ENCODE measurements at places on chromosomes 4 and X.
A peak's percentile ranks its signal among the peaks of the same experiment; 100 is the strongest.

DNA sequence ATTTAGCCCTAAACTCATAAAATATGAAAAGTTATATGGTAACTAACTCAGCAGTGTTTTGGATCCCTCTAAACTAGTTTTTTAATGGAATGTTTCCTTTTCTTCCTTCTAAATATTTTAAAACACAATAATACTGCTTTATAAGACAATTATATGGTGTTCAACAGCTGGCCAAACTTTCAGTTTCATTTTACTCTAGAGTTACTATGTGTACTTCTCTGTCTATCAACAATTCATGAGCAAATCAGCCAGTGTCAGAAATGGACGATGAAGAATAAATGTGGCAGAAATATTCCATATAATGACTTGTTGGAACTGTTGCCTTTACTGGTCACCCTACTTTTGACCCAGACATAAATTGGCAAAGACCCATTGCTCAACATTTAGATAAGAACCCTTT lies 64.8 kb upstream of the CXXC4 start:
- no peak for DNase-seq

DNA sequence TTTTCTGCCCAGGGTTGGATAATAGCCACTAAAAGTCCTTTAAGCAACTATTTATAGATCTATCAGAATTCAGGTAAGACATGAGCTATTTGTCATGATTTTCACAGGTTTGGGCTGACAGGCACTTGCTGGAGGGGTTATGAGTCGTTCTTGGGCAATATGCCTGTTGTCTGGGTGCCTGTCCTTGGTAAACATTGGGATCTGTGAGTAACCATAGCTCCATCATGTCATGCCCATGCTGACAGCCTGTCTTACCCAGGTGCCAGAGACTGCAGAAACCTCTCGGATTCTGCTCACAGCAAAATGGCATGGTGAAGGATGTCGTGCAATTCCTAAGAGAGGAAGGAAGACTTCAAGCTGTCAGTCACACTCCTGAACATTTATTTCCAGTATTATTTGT lies 116.0 kb upstream of the PUDP start:
- DNase-seq: no peak

DNA sequence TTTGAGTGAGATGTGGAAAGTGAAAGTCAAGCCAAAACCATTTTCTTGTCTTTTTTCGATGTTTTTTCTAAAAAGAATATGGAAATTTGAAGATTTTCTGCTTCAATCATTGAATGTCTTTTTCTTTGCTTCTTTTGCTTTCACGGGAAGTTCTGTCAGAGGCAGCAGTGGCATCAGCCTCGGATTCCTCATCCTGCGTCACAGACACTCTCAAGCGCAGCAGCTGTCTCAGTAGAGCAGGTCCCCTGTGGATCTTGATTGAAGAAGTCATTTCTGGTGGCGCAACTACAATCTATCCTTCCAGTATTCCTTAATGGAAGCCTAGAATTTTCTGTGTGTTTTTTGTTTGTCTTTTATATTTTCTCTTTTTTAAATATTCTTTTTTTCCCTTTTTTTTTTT lies 52.7 kb upstream of the NEIL3 start:
- no peak for DNase-seq

GRCh38 chr4:163110442-163110841 lies 56.2 kb downstream of the NAF1 start:
- DNase-seq: no peak

DNA sequence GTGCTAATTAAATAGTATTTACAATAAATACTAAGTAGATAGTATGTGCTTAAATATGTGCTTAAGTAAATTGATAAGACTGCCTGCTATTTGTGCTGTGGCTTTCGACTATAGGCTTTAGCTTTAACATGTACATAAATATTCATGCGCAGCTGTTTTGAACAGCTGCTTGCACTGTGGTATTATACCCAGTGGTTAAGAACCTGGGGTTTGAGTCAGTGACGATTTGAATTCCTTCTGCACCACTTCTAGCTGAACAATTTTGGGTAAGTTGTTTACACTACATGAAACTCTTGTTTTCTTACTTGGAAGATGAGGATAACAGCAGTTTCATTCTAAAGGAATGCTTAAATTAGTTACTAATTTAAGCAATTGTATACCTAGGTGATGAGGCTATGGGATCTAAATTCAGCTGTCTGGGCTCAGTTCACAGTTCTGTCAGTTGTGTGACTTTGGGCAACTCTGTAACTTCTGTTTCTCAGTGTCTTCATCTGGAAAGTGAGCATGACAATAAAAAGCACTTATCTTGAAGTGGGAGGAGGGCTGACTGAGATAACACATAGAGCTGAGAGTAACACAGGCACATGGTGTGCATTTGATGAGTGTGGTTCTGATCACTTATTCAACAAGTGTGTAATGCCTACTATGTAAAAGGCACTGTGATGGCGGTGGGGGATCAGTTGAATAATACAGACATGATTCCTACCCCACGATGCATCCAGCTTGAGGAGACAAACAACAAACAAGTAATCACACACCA lies 37.0 kb downstream of the HPGDS start:
- no peak for DNase-seq

- DNase-seq: peak; percentile 90
These were observed at the start of gene SPATA4 for GRCh38 chr4:176195184-176195978. SPATA4 (minus strand) TSS chr4:176195585; CDS start chr4:176195562, 23 bp downstream.

- no peak for DNase-seq
These were observed 1.8 kb downstream of the DKK2 start for GRCh38 chr4:107034091-107034995.

GRCh38 chr4:7861440-7861881 lies 78.2 kb downstream of the AFAP1 start:
- no peak for DNase-seq

DNA sequence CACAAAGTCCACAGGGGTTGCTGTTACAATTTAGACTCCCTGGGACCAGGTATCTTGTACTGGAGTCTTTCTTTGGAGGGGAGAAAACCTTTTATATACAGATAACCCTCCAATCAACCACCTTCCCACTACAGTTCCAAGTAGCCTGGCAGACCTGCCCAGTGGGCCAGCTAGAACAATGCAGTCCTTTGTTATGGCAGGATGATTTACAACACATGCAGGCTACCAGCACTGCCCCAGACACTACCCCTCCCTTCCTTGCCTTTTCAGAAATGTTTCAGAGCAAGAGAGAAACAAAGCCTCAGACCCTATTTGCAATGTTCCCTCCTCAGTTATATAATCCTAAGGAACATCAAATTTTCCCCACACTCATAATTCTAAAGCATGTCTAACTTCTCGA lies 11.1 kb downstream of the RASL11B start:
- no peak for DNase-seq

GRCh38 chr4:164771088-164771487 lies 17.2 kb downstream of the SMIM31 start:
- no peak for DNase-seq

DNA sequence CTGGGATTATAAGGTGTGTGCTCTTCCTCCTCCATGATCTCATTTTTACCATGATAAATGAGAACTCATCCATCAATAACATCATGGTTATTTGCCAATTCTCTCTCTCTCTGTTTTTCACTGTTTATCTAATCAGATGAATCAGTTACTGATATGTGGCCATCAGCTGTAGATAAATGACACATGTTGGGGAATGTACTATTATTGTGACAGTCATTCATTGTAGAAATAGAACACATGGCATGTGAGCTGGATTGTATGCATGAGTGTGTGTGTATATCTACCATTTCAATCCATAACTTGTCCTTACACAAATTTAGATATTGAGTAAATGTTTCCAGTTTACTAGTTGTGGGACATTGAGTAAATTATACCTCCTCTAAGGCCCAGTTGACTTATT lies 53.0 kb downstream of the OSTC start:
- no peak for DNase-seq

- DNase-seq: no peak
These were observed 37.9 kb downstream of the RUFY3 start for GRCh38 chr4:70759627-70760026.

DNA sequence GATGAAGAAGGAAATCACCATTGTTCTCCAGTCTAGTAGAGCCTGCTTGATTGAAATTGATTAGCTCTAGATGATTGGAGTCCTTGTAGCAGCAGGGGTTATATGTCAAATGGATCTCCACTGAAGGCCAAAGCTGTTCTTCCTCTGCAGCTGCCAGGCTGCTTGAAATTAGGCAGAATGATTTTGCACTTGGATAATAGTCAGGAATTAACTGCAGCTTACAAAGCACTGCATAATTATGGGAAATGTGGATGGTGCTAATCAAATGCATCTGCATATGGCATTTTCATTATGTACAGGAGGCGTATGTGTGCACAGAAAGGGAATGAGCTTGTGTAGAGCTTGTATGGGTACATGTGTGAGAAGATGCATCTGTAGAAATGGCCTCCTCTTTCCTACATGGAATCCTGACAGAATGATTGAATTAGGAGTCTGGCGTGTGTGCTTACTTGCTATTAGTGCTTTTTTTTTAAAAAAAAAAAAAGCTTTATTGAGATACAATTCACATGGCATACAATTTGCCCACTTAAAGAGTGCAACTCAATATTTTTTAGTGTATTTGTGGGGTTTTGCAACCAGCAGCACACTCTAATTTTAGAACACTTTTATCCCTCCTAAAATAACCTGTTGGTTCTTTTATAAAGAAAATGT lies 65.9 kb downstream of the TMEM131L start:
- DNase-seq: no peak

DNA sequence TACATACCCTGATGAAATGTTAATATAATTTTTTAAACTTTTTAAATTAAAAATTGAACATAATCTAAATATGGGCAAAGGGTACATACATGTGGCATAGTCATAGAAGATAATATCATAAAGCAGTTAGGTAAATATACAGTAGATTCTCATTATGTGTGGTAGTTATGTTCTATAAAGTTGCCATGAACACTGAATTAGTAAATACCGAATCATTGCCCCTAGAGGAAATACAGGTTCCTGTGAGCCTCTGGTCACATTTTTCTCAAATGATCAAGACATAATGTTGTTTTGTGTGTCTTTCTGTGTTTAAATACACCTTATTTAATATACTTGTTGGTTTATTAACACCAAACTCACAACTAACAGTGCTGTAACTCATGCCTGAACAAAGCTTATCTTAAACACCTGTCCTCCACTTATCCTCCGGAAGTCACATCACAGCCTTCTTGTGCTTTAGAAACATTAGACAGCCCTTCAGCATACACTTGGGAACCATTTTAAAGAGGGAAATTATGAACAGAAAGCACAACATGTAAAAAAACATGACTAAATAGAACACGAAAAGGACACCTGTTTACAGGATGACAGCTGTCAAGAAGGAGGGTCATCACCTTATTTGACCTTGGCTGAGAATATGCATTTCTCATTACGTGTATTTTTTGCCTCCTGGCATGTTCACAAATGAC lies 169.4 kb upstream of the NAP1L5 start:
- no peak for DNase-seq

GRCh38 chrX:39492497-39493162 lies 605.1 kb downstream of the BCOR start:
- DNase-seq: no peak

DNA sequence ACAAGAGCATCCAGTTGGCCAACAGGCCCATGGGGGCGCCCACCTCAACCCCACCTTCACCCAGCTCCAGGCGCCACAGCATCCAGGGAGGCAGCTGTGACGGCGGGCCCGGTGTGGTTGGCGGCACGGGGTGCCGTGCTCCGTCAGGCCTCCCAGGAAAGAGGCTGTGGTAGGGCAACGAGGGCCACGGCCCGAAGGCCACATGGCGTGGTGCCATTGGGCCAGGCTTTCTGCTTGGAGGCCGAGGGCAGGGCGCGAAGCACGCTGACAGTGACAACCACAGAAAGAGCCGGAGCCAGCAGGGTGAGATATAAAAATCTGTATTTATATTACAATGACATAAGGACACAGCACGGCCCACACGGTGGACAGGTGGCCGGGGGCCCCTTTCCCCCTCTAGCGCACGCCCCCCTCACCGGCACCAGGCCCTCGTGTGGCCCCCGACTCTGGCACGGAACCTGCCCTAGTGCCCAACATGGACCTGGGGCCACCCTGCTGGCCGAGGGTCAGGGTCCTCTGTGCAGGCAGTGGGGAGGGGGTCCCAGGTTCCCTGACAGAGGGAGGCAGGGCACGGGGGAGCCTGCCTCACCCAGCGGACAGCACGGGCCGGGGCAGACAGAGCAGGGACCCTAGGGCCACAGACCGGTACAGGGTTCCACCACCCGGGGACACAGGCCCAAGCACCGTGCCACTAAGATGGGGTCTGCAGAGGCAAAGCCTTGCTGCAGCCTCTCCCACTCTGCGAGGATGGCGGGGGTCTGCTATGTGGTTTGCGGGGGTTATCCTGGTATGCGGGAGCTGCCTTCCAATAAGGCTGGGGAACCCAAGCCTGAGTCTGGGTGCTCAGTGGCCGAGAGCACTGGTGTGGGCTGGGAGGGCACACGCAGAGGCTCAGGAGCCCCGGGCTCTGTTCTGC lies 5.5 kb upstream of the HAUS3 start:
- DNase-seq: peak; percentile 0

DNA sequence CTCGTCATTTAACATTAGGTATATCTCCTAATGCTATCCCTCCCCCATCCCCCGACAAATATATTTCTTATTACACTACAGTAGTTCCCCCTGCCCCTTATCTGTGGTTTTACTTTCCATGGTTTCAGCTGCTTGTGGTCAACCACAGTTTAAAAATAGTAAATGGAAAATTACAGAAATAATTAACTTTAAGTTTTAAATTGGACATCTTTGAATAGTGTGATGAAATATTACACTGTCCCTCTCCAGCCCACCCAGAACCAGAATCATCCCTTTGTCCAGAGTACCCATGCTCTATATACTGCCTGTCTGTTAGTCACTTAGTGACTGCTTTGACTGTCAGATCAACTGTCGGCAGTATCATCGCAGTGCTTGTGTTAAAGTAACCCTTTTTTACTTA lies 47.4 kb upstream of the VEGFC start:
- no peak for DNase-seq

DNA sequence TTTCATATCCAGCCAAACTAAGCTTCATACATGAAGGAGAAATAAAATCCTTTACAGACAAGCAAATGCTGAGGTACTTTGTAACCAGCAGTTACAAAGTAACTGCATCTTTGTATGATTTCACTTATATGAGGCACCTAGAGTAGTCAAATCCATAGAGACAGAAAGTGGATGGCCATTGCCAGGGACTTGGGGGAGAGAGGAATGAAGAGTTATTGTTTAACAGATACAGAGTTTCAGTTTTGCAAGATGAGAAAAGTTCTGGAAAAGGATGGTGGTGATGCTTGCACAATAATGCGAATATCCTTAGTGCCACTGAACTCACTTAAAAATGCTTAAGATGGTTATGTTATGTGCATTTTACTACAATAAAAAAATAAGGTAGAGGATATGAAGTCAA lies 58.4 kb upstream of the VCX start:
- no peak for DNase-seq

- no peak for DNase-seq
These were observed 2.4 kb upstream of the WDFY3 start for GRCh38 chr4:84968925-84969324.

GRCh38 chrX:9195199-9195880 lies 161.4 kb upstream of the FAM9B start:
- DNase-seq: no peak
